COR-L47 (cell line): ENCODE measurements at places on chromosomes 6 and 20.

DNA sequence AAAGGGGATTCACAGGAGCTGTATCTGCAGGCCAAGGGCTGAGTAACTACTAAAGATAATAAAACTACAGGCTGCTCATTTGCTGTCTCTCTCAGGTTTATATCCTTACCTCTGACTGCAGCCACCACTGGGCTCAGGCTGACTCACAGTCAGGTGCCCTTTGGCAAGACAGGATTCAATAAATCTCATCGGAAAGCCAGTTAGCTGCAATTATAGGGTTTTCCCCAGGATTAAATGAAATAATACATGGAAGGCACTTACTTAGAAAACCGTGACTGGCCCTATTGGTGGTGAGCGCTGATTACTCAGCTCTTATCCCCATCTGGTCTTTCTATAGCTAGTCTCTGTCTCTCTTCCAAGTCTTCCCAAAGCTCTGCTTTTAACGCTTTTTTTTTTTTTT, 26.4 kb downstream of the RMND1 start:
- DNase-seq: no peak

GRCh38 chr6:140879946-140880345, 1252.8 kb upstream of the GJE1 start:
- DNase-seq: no peak

GRCh38 chr6:52728394-52728793, 34.9 kb downstream of the GSTA2 start:
- DNase-seq: no peak

DNA sequence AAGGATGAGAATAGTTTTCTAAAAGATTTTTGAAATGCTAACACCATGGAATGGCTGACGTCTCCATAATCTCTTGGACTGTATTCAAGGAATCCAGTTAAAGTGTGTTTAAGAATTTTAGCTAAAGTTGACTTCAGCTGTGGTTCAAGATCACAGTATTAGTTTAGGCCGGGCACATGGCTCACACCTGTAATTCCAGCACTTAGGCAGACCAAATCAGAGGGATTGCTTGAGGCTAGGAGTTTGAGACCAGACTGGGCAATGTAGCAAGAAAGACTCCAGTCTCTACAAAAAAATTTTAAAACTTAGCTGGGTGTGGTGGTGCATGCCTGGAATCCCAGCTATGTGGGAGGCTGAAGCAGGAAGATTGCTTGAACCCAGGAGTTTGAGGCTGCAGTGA, 68.2 kb downstream of the RFPL4B start:
- DNase-seq: no peak

GRCh38 chr6:11366934-11367637, 134.6 kb upstream of the NEDD9 start:
- no peak for DNase-seq

GRCh38 chr6:129444683-129445082, 265.3 kb downstream of the ARHGAP18 start:
- DNase-seq: no peak

DNA sequence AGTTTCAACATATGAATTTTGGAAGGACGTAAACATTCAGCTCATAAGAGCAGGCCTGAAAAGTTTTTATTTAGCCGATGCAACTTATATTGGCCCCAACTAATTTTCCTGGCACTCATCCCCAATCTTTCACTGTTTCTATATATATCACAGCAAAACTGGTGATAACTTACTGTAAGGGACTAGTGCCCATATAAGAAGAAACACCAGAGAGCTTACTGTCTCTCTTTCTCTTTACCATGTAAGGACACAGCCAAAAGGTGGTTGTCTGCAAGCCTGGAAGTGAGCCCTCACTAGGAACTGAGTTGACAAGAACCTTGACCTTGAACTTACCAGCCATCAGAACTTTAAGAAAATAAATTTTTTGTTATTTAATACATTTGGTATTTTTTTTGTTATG, 807.4 kb upstream of the CITED2 start:
- no peak for DNase-seq

DNA sequence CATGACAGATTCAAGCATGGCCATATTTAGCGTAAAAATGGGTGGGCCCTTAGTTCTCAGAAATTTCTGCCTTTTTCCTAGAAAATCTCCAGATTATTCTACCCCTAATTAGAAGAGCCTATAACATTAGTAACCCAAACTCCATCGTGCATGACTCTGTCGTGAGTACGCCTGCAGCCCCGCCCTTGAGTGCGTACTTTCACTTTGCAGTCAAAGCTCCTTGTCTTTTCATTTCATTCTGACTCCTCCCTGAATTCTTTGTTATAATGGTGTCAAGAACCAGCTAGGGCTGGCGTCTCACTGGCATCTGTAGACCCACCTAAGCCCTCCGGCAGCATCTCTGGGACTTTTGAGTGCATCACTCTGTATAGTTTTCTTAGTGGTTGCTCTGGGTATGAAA, 61.7 kb upstream of the NOX3 start:
- no peak for DNase-seq

GRCh38 chr20:50020288-50020687, 37.5 kb downstream of the SNAI1 start:
- no peak for DNase-seq

GRCh38 chr20:53070706-53071392, 98.7 kb downstream of the TSHZ2 start:
- no peak for DNase-seq

DNA sequence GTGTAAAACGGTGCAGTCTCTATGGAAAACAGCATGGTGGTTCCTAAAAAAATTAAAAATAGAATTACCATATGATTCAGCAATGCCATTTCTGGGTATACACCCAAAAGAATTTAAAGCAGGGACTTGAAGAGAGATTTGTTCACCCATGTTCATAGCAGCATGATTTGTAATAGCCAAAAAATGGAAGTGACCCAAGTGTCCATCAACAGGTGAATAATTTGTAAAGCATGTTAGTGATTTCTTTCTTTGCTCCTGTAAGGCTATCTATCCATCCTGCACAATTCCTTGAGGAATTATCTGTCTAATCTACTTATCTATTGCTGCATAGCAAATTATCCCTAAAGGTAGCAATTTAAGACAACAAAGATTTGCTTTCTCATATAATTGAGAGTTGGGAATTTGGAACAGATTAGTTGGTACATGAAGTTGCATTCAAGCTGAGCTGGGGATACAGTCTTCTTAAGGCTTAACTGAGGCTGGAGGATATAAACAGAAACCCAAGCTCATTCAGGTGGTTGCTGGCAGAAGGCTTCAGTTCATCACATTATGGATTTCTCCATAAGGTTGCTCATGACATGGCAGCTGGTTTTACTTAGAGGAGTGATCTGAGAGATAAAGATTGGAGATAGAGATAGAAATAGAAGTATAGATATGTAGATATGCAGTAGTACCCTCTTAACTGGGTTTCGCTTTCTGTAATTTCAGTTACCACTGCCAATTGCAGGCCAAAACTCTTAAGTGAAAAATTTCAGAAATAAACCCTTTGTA, 62.0 kb downstream of the IL22RA2 start:
- no peak for DNase-seq

DNA sequence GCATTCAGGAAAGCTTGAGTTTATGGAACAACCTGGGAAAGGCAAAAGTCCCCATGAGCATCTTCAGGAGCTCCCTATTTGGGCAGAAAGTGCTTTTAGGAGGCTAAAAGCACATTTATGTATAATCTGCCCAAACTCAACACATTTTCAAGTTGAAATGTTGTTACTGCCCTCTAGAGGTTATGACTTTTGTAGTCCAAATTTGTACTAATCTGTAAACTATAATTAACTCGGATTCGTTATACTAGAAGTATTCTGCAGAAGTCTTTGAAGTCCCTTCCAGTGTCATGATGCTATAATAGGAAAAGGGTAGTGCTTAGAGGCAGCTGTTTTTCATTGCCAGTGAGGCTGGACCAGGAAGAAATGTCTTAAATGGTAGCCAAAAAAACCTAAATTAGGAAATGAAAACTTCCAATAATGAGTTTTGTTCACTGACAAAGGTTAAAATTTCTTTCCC, 44.8 kb upstream of the EMILIN3 start:
- DNase-seq: no peak

GRCh38 chr6:165119231-165120020, 190.0 kb downstream of the C6orf118 start:
- no peak for DNase-seq

GRCh38 chr6:144588697-144589325, 303.7 kb downstream of the UTRN start:
- DNase-seq: no peak

DNA sequence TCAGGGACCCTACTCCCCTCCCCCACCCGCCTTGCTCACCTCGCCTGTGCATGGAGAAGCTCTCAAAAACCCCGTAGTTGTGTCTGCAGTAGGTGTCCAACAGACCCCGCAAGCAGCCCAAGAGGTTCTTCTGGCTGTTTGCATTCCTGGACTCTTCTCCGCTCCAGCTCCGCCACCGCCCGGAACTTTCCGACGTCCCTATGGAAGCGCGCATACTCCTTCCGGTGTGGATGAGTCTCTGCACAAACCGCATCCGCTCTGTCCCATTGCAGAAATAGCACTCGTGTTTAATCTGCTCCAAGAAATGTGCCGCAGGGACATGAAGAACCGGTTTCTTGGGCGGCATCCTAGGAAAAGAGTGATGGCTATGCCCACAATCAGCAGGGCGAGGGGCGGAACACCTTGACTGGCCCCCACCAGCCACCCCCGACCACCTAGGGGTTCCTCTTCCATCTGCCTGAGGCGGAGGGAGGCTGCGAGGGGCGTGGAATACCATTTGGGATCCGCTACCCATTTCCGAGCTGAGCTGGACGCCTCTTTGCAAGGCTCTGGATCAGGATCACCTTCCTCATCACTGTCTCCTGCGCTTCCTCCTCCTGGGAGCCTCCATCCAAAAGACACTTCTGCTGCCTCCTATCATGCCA, 20.2 kb downstream of the HLA-DRA start:
- DNase-seq: no peak

DNA sequence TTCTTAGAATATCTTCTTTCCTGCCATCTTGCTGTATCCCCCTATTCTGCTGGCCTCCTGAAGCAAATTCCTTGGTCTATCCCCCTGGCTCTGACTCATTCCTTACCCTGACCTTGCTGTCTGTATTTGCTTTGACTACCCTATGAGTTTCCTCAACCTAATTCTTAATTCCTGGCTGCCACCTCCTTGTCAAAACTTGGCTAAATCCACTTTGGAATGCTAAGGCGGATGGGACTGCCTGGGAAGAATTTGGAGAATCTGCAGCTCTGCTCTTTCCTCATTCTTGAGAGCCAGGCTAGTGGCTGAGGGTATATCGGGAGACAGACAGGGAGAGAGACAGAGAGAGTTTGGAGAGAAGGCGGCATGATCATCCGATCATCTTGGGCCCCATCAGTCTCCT, 24.4 kb downstream of the CAP2 start:
- no peak for DNase-seq

DNA sequence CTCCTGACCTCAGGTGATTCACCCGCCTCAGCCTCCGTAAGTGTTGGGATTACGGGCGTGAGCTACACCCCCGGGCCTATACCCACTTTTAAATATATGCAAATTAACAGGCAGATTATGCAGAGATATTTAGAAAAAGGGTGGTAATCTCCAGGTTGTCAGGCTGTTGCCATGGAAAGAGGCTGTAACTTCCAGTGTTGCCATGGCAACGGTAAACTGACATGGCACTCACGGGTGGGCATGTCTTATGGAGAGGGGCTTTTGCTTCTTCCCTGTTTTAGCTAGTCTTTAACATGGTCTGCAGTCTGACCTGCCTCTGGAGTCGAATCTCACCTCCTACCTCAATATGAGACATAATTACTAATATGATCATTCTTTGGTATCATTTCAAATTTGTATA, 44.9 kb downstream of the ZNF334 start:
- DNase-seq: no peak

GRCh38 chr6:168016721-168017525, 19.5 kb downstream of the KIF25 start:
- DNase-seq: no peak

DNA sequence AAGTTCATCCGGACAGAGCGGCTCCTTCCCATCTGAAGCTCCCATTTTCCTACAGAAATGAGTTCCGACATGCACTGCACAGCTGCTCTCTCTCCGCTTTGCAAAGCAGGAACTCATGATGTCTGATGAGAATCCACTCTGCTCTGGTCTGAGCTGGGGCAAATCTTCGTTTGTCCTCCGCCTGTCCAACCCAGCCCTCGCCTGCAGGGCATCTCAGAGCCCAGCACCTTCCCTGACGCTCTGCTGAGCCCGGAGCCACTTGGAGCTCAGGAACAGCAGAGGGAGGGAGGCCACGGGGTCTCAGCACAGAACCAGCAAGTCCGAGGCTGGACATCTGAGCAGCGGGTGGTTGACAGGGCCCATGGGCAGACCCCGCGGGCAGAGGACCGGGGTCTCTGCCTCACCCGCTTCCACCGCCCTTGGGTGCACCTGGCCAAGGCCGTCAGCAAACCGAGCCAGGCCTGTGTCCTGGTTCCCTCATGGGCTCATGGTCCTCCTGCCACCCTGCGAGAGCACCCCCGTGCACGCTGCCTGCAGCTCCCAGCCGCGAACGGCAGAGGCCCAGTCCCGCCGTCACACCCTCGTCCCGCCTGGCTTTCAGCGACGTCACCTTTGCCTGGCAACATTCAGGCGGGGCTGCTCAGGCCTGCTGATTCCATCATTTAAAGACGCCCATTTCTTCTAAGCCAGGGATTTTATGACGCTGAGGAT, 78.5 kb upstream of the BHLHE23 start:
- no peak for DNase-seq

GRCh38 chr6:72704979-72705378, 83.1 kb downstream of the KCNQ5 start:
- no peak for DNase-seq

GRCh38 chr6:151181706-151182363, 57.9 kb upstream of the AKAP12 start:
- DNase-seq: no peak

- no peak for DNase-seq
Measured at GRCh38 chr6:8865451-8865850, 430.1 kb upstream of the SLC35B3 start.

DNA sequence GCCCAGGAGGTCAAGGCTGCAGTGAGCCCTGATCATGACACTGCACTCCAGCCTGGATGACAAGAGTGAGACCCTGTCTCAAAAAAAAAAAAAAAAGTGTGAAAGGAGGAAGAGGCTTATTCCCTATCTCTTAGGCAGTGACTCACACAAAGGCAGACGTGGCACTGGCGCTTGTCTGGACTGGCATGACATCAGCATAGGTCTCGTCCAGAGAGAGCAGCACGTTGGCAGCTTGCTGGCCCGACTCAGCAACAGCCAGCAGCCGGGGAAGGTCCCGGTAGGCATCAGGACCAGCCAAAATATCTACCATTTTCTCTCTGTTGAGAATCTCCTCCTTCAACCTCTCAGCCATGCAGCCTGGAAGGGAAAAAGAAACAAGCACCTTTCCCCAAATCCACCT, 14.1 kb downstream of the CDK5RAP1 start:
- no peak for DNase-seq

- DNase-seq: no peak
Measured at GRCh38 chr6:163947276-163947675, 532.8 kb downstream of the QKI start.

DNA sequence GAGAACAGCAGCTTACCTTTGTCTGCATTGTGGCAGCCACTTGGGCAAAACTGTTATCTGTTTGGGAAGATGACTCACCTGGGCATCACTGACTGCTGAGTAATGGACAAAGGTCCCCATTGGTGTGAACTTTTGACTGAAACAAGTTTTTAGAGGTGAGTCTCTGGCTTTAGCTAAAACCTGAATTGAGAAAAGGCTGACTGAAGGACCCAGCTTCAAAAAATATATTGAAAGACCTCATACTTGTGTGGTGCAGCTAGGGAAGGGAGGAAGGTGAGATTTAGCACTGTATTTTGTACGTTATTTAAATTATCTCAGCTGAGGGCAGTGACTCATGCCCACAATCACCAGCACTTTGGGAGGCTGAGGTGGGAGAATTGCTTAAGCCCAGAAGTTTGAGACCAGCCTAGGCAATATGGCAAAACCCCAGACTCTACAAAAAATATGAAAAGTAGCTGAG, 4.5 kb upstream of the CITED2 start:
- no peak for DNase-seq
